ENCODE measurements at places on chromosomes 5 and 9.

DNA sequence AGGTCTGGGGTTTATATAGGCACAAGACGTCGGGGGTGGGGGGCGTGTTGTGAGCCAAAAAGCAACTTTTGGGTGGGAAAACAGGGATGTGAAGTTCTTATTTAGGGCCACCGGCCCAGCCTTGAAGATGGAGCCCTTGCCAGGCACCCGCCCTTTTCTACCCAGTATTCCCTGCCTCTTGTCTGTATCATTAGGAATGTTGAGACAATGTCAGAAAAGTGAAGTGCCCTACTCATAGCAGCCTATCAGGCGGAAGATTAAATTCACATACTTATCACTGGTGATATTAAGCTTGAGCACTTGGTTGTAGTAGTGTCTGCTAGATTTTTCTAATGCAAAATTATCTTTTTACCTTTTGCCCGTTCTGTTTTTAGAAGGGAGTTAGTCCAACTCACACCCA is 293.5 kb downstream of the CDH10 start:
- DNase-seq, result no peak

- no peak for DNase-seq
Measured at GRCh38 chr5:53201746-53202145, 92.2 kb upstream of the MOCS2 start.

- no peak for DNase-seq
Measured at GRCh38 chr5:138737494-138738265, 15.5 kb upstream of the CTNNA1 start.

- no peak for DNase-seq
Measured at GRCh38 chr5:67680099-67680498, 483.5 kb upstream of the CD180 start.

DNA sequence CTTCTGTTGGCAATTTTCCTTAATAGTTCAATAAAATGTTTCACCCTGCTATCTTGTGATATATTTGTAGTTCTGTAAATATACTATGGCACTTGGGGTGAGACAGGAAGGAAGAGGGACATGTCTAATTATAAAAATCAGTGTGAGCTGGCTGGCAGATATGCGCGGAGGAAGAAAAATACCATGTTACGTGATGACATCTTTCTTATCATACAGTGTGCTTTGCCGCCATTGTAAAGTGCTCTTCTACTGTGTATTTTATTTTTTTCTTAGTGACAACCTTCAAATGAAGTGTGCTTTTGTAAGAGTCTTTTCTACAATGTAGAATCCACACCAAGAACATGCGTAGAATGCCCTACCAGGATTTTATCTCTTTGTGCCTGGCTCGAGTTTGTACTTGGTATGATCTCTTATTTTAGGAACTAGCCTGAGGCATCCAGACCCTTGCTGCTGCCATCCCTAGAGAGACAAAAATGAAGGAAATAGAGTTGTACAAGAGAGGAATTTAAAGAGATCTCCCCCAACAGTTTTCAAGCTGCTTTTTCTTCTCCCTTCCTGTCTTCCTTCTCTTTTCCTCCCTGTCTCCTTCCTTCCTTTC is 46.7 kb upstream of the RIOK2 start:
- no peak for DNase-seq

DNA sequence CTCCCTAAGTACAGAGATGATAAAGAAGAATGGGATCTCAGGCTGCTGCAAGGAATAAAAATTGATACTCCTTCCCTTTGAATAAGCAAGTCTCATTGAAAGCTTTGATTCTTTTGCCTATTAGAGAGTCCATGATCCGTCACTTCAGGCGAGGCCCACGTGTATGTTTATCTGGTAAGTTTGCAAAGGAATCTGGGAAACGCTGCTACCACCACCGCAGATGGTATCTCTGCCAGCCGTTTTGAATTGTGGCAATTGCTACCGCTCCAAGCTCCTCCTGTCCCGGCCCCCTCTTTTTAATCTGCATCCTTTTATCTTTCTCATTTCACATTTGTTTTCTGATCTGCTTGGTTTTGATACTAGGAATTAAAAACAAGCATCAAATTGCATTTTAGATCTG is 42.9 kb upstream of the GRIA1 start:
- DNase-seq, result no peak

DNA sequence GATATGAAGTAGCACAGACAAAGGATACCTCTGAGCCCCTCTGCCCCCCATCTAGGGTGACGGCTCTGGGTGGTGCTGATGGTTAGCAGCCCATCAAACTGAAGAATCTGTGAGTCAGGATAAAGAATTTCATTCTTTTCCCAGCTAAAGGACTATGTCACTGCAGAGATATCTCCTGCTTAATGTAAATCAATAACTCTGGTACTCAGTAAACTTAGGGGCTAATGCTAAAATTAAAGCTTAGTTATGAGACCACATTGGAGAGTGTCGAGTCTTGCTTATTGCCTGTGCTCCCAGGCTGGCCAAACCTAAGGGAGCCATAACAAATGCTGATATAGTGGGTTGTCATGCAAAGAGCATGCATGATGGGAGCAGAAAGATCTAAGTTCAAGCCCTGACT is 25.6 kb upstream of the ACTBL2 start:
- DNase-seq, result no peak

GRCh38 chr9:72565535-72565934 is 44.1 kb downstream of the TMC1 start:
- DNase-seq, result no peak

GRCh38 chr9:88478246-88478645 is 56.7 kb upstream of the NXNL2 start:
- DNase-seq, result no peak

DNA sequence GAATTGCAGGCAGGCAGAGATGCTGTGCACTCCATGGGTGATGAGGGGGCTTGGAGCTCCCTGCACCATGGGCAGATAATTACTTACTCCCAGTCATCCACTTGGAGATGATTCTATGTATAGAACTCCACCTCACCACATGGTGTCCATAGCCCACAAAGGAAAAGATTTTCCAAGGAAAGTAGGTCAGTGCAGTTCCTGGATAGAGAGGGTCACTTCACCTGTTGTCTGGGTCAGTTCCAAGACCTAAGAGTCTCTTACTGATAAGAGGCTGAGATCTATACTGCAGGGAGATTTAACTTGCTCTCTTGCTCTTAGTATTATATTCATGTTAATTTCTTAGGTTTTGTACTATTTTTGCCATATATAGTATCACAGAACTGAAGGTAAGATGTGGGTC is 113.9 kb upstream of the BRINP1 start:
- DNase-seq, result peak; percentile 17

DNA sequence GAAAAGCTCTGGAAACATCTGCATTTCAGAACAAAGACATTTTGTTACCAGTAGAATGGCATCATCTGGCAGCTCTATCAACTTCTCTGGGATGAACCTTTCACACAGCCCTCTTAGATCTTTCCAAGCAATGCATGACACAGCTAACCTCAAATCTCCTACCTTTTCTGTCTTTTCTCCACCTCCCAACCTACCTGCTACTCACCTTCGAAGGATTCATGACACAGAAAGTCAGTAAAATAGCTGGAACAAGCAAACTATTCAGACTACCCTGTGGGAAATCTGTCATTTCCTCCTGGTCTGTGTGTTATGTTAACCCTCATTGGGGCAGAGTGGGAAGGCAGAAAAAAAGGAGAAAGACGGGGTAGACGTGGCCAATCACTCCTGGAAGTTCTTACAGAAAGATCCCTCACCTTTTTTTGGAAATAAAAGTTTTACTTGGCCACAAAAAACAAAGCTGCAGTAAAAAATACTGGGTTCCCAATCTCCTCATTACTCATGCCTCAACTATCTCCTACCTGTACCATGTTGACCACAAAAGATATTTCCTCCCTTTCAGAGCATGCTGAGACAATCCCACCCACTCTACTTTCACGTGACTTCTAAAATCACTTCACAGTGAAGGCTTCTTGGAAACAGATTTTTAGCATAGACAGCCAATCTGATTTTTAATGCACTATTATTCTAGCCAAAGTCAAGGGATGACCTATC is 362.1 kb upstream of the RFX3 start:
- DNase-seq, result no peak

GRCh38 chr9:89871871-89872331 is 267.1 kb downstream of the GADD45G start:
- DNase-seq, result no peak

DNA sequence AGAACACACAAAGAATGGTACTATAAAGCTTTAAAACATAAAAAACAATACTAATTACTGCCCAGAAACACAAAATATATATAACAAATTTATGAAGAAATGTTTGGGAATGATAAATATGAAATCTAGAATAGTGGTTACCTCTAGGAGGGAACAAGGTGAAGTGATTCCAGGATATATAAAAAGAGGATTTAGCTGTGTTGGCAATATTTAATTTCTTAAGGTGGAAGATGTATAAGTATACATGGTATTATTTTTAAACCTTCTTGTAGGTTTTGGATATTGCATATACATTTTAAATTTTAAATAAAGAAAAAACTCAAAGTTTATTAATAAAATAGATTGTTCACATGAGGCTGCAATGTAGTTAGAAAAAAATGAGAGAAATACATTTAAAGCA is 112.7 kb upstream of the ZNF618 start:
- DNase-seq, result no peak

- no peak for DNase-seq
Measured at GRCh38 chr9:129650680-129651235, 8.8 kb upstream of the ASB6 start.

GRCh38 chr9:38296807-38297206 is 95.7 kb upstream of the ALDH1B1 start:
- DNase-seq, result no peak

DNA sequence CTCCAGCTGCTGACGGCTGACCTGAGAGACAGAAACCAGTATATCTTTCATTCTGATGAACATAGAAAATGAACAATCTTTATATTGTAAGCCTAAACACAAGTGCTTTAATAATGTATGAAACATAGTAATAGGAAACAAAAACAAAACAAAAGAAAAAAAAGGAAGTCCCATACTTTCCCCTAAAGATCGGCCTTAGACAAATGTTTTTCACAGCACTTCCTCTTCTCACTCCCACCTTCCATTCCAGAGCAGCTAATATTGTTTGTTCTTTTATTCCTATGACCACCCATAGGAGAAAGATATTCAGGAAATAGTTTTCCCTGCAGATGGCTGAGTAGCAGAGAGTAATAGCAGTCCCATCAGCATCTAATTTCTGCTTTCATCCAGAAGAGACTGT is 194.4 kb upstream of the SLC27A6 start:
- DNase-seq, result no peak

DNA sequence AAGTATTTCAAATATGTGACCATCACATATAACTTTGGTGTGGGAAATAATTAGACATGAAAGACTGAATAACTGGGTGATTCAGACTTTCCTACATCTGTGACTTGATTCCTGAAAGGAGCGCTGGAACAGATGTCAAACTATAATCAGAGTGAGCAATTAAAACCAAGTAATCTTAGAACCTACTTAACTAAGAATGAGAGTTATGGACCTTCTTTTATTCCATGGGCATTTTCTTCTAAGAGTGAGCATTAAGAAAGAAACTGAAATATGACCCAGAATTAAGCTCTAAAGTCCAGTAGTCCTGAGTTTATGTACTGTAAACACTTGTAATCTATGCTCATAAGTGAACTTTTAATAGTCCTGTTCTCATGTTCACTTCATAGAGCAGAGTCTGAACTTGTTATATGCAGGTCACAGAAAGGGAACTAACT is 68.4 kb downstream of the PAM start:
- DNase-seq, result no peak

- DNase-seq, result no peak
Measured at GRCh38 chr9:38439291-38439915, 15.1 kb upstream of the IGFBPL1 start.

DNA sequence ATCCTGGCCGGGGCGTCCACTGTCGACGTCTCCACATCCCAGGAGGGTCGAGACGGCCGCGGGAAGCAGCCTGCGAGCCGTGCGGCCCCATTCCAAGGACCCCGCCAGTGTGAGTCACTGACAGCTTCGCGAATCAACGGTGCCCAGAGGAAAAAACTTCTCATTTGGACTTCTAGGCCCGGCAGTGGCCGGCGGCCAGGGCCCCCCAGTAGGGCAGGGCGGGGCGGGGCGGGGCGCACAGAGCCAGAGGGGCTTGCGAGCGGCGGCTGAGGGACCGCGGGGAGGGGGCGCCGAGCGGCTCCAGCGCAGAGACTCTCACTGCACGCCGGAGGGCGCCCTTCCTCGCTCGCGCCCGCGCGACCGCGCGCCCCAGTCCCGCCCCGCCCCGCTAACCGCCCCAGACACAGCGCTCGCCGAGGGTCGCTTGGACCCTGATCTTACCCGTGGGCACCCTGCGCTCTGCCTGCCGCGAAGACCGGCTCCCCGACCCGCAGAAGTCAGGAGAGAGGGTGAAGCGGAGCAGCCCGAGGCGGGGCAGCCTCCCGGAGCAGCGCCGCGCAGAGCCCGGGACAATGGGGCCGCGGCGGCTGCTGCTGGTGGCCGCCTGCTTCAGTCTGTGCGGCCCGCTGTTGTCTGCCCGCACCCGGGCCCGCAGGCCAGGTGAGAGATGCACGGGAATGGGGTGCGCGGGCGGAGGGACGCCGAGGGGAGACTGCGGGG is at the start of gene F2R:
Gene F2R, plus strand, starts transcription at position 391 of the 720 bp plus-strand sequence. Its CDS starts 182 bp downstream, at position 573.
- DNase-seq, result peak; percentile 45
